ENCODE measurements at places on chromosomes 5 and 9.

GRCh38 chr5:149944666-149945065 lies at the start of gene PDE6A:
Gene PDE6A, minus strand, starts transcription at chr5:149944793. Its CDS starts 120 bp downstream, at chr5:149944673.
- no peak for DNase-seq

DNA sequence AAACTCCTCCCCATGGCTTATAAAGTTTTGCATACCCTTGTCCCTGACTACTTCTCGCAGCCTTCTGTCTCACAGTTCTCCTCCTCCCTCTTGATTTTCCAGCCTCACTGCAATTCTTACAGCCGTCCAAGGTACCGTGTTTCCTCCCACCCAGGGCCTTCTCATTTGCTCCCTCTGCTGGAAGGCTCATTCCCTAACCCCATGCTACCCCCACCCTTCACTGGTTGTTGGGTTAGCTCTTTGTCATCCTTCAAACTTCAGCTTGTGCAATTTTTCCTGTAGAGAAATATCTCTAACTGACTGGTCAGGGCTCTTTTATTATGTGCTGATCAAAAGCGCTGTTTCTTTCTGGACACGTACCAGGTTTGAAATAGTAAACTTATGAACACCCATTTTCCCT lies 329.2 kb downstream of the EBF1 start:
- no peak for DNase-seq

DNA sequence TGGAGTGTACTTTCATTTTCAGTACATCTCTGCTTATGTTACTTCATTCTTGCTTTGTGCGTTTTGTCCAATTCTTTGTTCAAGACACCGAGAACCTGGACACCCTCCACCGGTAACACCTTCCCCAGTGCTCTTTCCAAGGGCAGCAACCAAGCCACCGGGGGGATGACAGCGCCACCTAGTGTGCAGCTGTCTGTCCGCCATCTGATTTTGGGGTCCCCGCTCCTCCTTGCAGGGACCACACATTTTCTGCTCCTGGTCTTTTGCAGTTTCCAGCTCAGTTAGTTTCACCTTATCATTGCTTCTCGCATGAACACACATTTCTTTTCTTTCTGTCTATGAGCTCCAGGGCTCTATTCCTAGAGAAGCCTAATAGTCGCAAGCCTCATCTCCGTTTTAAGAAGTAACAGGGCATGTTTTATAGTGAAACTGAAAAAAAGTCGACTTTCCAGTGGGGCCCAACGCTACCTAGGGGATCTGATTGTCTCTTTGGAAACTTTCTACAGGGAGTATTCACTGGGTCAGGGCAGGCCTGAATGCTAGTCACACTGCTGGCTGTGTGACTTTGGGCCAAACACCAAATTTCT lies 152.1 kb downstream of the FSTL4 start:
- no peak for DNase-seq

DNA sequence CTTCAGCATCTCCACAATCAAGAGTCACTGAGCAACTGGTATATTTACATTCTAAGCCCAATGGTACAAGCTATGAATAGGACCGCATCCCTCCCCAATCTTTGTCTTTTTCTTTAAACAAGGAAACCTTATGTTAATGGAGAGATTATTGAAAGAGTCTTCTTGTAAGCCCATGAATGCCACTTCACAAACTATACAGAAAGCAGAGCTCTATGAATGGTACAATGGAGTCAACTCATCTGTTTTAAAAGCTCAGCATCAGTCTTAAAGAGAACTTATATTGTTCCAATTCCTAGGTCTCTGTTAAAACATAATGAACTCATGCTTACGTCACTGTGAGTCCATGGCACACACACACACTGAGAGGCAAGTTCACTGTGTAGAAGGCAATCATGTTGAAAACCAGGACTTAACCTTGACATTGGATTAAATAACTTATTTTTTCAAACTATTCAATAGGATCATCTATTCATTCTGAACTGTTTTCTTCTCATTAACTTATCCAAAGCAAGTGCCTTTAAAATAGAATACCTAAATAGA lies 4.5 kb downstream of the NREP start:
- DNase-seq, result no peak

- DNase-seq, result no peak
Measured at GRCh38 chr9:15239816-15240215, 67.2 kb downstream of the TTC39B start.

DNA sequence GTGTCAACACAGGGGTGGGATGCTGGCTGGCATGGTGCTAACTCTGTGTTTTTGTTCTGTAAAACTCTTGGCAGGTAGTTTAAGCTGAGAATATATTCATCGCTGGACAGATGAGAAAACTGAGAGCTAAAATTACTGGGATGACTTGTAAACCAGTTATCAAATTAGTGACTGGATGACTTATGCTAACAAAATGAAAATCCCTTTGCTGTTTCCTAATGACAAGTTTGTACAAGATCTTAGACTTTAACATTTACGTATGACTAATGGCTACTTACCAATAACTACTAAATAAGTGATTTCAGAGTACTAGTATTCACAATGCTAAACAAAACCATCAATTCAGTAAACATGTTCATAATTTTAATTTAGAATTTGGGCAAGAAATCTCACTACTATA lies 854.8 kb upstream of the ARRDC3 start:
- DNase-seq, result no peak

- DNase-seq, result no peak
Measured at GRCh38 chr9:36092509-36093215, 43.9 kb upstream of the GLIPR2 start.

DNA sequence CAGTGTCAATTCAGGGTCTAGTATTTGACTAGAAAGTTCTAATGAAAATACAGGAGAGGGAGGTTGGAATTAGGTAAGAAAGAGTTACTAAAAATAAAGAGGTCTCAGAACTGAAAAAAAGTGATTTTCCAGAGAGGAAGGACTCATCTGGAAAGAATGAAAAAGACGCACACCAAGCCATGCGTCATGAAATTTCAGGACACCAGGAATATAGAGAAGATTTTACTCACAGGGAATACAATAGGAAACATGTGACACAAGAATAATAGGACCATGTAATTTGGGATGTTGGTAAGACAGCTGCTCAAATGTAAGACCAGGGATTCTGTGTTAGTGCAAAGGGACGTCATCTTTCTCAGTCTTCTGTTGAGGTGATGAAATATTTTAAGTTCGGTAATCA lies 224.7 kb downstream of the GDNF start:
- no peak for DNase-seq

DNA sequence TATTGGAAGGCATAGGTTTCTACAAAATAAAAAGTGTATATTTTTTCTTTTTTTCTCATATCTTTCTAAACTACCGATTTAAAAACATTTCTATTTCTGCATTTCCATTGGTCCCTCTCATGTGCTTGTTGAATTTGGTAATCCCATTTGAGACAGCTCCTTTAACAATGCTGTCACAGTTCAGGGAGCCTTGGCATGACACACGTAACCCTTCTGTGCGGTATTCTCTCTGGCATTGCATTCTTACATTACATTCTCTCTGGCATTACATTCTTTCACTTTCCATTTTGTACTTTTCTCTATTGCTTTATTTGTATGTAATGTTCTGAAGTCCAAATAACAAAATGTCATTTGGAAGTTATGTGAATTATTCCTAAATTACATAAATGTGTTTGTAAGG lies 150.7 kb upstream of the RASGRF2 start:
- DNase-seq, result no peak

DNA sequence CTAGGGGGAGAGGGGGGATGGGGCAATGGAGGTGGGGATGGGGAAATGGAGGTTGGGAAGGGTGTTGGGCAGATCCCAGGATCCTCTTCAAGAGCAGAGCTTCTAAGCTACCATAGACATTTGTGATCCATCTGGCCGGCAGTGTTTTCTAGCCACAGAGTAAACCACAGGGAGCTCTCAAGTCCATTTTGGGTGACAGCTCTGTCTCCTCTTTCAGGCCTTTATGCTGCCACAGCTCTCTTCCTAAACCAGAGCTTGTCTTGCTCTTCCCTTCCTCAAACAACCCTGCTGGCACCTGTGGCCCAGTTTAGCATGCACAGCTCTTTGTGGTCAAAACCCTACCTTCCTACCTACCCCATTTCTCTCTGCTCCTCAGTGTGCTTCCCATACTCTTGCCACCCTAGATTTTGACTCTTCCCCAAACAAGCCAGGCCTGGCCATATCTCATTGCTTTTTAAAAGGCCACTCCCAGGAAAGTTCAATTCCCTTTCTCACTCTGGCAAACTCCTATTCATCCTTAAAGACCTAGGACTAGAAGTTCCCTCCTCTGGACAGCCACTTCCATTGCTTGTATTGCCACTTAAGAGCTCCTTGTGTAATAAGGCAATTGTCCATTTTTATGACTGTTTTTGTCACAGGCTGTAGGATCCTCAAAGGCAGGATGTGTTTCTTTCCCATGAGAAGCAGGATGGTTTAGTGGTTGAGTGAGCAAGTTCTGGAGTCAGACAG lies 84.3 kb upstream of the PANK3 start:
- DNase-seq, result no peak

DNA sequence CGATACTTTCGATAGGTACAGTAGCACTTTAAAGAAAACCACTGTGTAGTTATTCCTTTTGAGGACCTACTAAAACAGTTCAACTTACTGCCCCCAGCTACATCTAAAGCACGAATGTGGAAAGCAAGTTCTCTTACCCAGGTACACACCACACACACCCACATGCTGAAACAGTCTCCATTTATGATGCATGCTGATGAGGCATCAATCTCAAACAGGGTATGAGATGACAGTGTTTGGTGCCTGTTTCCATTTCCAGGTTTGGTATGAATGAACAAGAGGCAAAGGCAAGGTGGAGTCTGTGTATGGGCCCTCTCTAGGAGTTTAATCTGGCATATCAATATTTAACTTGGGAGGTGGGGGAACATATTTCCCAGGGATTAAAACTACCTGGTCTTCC lies 13.9 kb downstream of the HMGXB3 start:
- DNase-seq, result no peak

GRCh38 chr9:312596-313320 lies 98.1 kb downstream of the DOCK8 start:
- no peak for DNase-seq

DNA sequence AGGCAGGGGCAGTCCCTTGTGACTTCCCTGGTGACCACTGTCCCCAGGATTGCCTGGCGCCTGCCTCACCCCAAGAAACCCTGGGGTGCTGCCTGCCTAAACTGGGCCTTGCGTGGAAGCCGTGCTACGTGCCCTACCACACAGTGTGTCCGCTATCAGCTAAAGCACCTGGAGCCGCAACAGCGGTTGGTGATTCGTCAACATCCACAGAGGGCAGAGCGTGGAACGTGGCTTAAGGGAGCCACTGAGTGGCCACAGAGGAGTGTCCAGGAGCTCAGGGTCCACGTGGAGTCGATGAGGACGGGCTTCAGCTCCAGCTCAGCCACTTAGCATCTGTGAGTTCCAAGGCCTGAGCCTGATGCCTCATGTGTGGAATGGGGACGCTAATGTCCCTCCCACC lies 25.3 kb downstream of the LAMC3 start:
- DNase-seq, result no peak

GRCh38 chr9:34549407-34549732 lies 26.6 kb upstream of the ENHO start:
- DNase-seq, result no peak

- no peak for DNase-seq
Measured at GRCh38 chr5:96817506-96817905, 9.8 kb upstream of the ERAP1 start.

DNA sequence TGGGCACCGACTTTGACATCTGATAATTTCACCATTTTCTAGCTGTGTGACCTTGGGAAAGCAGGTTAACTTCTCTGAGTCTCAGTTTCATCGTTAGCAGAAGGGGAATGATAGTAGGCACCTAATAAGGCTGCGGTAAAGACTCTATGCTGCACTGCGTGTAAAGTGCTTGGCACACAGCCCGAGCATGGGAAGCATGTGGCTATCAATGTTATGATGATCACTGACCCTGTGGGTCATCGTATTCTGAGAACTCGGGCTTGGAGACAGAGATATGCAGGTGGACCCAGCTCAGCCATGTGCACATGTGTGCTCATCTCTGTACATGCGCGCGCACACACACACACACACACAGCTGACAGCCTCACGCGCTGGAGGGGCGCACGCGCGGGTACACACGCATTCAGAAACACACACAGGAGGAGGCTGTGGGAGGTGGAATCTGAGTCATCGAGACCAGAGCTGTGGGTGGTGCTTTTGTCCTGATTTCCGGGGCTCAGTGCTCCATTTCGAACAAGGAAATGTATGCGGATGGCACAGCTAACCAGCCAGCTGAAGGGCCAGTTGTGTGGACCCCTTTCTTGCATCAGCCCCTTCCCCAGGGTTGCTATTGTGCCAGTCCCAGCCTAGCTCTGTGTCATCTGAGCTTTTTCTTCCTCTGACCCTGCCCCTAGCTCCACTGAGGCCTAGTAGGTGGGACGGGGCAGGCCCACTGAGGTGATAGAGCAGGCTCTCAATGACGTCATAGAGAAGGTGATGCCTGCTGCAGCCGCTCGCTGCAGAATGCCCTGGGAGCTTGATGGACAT lies 11.1 kb upstream of the ARAP3 start:
- no peak for DNase-seq

DNA sequence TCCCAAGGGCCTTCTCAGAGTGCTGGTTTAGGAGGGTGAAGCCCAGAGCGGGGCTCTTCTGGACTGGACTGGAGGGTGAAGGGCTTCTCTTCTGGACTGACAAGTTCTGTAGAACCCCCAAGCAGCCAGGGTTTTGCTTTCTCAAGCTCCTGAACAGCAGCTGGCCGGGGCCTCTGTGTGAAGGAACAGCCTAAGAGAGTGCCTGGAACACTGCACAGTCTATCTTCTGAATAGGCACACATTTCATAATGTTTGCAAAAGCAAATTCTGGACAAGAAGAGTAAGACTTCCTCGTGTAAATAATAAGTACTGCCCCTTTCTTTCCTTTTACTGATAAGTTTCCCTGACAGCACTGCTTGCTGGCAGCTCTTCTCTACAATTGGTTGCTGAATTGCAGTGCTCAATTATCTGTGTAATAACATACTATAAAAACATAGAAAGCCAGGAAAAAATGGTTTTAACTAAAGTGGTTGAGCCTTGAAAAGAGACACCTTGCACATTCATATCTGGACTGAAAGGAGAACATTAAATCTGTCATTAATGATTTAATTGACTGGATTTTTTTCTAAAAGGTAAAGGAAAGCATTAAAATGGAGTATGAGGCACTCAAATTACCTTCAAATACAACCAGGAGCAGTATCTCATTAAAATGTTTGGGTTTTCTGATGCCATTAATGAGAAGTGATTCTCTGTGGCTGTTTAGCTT lies 20.5 kb downstream of the MAST4 start:
- DNase-seq, result no peak
